ENCODE measurements at places on chromosomes 1 and 21.

DNA sequence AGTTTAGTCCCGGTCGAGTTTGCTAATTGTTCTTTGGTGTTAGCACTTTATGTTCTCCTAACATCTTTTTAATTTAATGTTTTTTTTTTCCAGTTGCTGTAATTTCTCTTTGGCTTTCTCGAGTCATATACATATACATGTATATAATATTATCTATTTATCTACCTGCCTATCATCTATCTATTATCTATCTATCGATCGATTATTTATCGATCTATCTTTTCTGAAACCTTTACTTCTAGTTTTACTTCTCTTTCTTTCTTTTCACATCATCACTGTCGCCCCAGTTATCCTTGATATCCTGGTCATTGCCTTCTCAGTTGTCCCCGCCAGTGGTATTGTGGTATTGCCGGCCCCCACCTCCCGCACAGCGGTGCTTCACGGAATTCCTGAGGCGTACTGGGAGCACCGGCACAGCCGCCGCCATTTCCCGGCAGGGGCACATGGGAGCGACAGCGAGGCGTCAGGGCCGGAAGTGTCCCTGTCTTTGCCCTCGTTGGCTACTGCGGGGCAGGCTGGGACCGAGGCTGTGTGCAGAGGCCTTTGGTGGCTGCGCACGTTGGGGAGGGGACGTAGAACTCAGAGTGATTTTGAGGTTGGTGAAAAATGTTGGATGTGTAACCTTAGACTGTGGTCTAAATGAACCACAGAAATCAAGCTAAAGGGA is 101.1 kb downstream of the NUF2 start:
- peaks cover 3% of the 10 kb centered on the region for H3K27me3 ChIP-seq
- H3K4me3 ChIP-seq = no peak overlapping the region
- H3K36me3 ChIP-seq = no peaks in the 10 kb centered on the region
- DNase-seq = no peak

DNA sequence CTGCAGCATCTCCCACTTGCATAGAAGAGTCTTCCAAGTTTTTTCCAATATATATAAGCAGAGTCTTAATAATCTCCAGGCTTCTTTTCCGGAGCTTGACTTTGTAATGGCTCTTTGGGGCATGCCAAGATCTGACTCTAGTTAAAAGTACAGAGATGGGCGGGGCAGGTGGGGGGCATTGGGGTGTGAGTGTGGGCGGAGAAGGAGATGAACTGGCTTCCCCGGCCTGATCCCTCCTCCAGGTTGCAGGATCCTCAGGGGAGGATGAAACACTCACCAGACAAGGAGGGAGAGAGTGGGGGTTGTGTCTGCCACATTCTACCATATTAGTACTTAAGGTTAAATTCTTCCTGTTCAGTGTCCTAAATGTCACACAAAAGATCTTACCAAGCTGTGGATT is 23.0 kb downstream of the S100A10 start:
- H3K27me3 ChIP-seq = no peaks in the 10 kb centered on the region
- no peak for DNase-seq
- H3K4me1 ChIP-seq = peaks cover 9% of the 10 kb centered on the region
- no peaks in the 10 kb centered on the region for H3K36me3 ChIP-seq
- no peak overlapping the region for H3K4me3 ChIP-seq
- H3K27ac ChIP-seq = no peak overlapping the region

- no peak for DNase-seq
- no peaks in the 10 kb centered on the region for H3K36me3 ChIP-seq
- no peaks in the 10 kb centered on the region for H3K4me1 ChIP-seq
Measured at GRCh38 chr1:35097224-35097623, 18.0 kb downstream of the ZMYM1 start.

DNA sequence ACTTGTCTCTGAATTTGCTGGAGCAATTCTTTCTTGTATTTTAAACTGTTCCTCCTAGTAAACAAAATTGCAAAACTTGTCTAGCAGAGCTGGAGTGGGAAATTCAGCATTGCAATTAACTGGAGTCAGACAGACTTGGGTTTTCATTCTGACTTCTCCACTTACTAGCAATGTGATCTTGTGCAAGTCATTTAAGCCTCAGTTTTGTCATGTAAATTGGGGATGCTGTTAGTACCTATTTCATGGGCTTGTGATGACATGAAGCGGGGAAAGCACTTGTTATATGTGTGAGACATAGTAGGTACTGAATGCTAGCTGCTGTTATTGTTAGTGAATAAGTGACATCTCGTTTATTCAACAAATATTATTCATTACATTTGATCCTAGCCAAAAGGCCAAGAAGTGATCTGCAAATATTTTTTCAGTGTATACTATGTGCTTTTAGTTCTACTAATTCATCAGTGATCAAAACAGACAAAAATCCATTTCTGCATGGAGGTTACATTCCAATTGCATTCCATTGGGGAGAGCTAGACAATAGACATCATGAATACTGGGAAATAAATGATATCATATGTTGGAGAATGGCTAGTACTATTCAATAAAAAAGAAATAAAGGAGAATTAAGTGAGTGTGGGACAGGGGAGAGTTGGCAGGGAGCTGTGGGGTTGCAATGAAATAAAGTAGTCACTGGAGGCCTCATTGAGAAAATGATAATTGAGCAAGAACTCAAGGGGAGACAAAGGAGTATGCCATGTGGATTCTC is 47.1 kb downstream of the CACHD1 start:
- H3K27me3 ChIP-seq = no peaks in the 10 kb centered on the region
- H3K27ac ChIP-seq = peak overlapping the region; percentile 24
- DNase-seq = no peak
- peaks cover 27% of the 10 kb centered on the region for H3K4me1 ChIP-seq
- no peak overlapping the region for H3K4me3 ChIP-seq

DNA sequence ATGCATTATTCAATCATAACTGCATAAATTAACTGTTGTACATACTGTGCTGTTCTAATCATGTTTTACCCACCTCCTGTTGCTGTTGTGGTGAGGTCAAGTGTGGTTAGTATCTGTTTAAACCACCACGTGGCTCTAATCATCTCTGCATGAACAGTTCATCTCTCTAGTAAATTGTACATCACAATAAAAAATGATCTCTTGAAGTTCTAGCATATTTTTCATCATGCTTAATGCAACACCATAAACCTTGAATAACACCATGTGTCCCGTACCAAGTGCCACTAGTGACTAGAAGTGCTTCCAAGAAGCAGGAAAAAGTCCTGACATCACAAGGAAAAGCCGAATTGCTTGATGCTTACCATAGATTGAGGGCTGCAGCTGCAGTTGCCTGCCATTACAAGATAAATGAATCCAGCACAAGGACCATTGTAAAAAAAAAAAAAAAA is 51.7 kb downstream of the SNRPE start:
- H3K36me3 ChIP-seq = no peaks in the 10 kb centered on the region
- peak; percentile 78 for DNase-seq
- H3K27me3 ChIP-seq = no peaks in the 10 kb centered on the region
- no peak overlapping the region for H3K4me3 ChIP-seq
- H3K4me1 ChIP-seq = no peaks in the 10 kb centered on the region
- H3K27ac ChIP-seq = no peak overlapping the region

Data from fibroblast of lung (primary cell).